ENCODE measurements at places on chromosomes 11 and 22.

DNA sequence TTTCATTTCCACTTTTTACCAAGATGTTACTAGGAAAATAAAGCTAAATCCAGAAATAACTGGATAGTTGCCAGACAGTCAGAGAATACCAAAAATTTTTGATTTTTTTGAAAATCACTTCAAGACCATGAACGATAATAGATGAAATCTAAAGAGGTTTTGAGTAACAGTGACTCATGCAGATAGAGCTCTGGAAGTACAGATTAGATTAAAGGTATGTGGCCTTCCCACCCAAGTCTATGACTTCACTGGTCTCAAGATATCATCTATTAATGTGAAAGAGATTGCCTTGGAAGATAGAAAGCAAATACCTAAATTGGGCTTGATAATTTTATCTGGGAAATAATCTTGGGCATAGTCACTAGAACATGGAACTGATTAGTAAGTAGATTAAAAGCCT lies 415.9 kb downstream of the METTL15 start:
- DNase-seq, result no peak

DNA sequence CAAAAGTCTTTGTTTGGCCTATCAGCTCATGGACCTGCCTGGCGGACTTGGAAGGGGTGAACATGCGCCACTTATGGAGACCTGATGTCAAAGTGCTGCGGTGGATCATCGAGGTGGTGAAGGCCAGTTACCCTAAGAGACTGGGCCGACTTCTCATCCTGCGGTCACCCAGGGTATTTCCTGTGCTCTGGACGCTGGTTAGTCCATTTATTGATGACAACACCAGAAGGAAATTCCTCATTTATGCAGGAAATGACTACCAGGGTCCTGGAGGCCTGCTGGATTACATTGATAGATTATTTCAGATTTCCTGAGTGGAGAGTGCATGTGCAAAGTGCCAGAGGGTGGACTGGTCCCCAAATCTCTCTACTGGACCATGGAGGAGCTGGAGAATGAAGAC lies 17.9 kb downstream of the ALKBH3 start:
- DNase-seq, result no peak

DNA sequence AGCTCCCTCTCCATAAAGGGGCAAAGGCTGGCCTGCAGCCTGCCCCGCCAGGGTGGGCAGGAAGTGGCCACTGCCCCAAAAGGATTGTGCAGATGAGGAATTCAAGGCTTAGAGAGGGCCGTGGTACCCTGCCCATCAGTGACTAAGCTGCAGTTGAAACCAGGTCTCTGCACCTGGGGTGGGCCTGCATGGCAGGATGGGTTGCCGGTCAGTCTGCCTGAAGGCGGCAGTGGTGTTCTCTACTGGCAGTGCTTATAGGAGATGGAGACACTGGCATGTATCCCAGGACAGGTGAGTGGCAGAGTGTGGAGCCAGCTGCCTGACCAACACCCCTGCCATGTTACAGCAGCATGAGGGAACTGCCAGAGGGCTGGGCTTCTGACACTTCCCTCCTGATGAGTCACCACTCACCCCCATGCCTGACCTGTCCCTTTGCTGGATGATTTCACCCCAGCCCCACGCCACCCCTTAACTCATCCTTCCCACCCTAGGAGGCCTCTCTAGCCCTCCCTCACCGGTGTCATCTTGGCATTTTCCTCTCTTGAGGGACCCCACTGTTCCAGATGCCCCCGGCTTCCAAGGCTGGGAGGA lies 70.2 kb upstream of the LMO1 start:
- DNase-seq, result no peak

DNA sequence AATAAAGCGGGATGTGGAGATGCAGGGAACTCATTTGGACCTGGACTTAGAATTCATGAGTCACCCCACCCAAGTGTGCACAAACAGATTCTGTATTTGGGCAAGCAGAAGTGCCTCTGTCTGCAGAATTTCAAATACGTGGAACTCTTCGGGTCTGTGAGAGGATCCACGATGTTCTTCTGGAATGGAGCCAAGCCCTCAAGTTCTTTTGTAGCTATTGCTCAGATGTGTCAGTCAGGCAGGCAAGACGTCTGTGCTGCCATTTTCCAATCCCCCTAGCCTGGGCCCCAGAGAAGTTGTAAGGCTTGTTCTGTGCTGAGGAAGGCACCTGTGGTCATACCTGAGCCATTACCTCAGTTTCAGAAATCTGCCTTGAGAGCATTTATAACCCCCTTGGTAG lies 132.8 kb upstream of the RASSF10 start:
- DNase-seq, result no peak

DNA sequence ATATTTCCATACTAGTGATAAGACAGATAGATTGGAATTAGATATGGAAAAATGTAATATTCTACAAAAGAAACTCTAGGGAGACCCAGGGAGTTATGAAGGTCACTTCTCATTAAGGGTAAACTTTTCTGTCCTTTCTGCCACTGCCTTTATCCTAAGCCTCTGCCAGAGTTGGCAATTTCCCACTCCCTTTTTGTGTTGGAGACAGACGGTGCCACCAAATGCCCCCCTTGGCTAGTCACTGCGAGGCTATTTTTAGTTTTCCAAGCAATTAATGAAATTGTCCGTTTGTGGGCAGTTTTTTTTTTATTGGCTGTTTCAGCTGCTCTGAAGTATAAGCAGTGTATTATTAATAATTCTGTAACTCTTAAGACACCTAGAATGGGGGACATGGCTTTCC lies 67.6 kb upstream of the TENM4 start:
- DNase-seq, result no peak

GRCh38 chr22:42296381-42296853 lies 26.0 kb upstream of the TCF20 start:
- no peak for DNase-seq

DNA sequence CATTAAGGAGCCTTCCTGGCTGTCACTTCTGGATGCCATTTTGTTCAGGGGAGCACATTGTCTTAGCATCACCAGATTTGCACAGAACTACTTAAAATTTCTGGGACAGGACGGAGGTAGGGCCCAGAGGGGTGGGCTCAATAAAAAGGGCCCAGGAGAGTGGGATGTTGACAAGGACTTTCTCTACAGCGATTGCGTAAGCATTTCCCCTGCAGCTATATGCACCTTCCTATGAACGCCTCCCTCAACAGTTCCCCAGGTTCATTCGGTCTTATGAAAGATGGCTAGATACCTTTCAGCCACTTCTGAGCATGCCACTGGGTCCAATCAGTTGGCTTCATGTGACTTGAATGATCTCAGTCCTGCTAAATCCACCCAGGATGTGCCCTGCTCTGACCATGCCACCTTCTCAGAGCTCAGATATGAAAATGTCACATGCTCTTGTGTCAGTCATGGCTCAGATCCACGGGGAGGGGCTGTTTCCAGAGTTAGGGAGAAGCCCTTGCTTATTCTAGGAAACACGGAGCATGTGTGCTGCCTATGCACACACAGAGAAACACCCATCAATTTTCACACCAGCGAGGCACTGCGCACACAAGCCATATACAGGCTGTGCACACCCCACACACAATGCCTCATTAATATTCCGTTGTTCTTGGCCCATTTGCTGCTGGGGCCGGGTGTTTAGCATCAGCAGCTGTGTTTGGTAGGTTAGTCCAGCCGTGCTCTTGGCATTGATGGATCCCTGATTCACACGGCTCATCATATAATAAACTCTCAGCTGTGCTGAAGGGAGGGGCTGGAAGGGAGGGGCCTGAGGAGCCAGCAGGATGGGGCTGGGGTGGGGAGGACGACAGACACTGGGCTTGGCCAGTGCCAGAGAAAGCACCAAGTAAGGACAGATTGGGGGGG lies 52.5 kb upstream of the NNMT start:
- no peak for DNase-seq

DNA sequence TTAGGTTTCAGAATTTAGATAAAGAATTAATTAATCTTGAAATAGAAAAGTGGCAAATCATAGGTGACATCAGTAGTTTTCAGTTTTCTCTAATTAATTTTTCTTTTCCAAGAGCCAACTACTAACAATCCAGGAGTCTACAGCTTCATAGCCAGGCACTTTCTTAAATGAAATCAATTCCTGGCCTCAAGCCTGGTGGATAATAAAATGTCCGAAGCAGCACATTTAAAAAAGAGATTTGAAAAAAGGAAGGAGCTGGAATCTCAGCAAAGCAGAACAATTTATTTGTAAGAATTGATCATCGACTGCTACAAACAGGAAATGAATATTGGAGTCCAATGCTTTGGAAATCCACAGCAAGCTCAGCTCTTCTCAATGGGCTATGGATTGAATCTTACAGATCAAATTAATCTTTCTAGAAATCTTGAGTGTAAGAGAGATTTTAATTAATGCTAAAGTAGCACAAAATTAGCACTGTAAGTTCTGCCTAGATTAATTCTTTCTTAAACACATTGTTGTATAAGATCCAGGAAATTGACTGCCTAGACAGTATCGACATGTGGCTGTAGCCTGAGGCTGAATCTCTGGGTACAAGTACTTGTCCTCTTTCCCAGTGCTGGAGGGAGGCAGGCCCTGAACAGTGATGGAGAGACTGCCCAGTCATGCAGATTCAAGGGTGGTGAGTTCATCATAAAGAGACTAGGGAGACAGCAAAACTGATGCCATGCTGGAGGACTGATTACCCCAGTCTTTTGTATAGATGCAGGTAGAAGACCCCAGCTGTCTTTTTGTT lies 167.8 kb upstream of the POU2AF2 start:
- DNase-seq, result no peak

DNA sequence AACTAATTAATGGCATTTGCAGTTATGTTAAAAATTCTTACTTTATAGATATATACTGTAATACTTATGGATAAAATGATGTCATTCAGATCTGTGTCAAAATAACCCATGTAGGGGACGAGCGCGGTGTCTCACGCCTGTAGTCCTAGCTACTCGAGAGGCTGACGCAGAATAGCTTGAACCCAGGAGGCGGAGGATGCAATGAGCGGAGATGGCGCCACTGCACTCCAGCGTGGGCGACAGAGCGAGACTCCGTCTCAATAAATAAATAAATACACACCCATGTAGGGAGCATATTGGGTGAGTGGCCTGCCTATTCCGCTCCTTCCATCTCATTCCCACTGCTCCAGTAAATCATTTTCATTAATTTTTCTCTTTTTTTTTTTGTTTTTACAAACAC lies 7.1 kb downstream of the SNU13 start:
- no peak for DNase-seq

GRCh38 chr11:35949242-35949641 lies 5.4 kb downstream of the LDLRAD3 start:
- DNase-seq, result no peak

- no peak for DNase-seq
These were observed 29.6 kb downstream of the PRDM10 start for GRCh38 chr11:129973068-129973467.

DNA sequence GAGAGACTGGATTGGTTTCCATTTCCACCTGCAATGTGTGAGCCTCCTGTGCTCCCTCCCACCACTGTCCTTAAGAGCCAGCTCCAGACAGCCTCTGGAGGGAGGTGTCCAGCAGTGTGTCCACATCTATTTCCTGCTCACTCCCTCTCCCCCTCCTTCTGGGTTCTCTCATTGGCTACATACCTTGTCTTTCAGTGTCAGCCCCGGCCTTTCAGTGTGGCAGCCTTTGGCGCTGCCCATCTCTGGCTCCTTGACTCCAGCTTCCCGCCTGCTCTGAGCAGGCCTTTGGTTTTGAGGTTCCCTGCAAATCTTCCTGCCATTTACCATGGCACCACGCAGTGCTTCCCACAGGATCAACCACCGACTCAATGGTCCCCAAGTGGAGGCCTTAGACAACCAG lies 19.0 kb upstream of the PTPRJ start:
- DNase-seq, result no peak

DNA sequence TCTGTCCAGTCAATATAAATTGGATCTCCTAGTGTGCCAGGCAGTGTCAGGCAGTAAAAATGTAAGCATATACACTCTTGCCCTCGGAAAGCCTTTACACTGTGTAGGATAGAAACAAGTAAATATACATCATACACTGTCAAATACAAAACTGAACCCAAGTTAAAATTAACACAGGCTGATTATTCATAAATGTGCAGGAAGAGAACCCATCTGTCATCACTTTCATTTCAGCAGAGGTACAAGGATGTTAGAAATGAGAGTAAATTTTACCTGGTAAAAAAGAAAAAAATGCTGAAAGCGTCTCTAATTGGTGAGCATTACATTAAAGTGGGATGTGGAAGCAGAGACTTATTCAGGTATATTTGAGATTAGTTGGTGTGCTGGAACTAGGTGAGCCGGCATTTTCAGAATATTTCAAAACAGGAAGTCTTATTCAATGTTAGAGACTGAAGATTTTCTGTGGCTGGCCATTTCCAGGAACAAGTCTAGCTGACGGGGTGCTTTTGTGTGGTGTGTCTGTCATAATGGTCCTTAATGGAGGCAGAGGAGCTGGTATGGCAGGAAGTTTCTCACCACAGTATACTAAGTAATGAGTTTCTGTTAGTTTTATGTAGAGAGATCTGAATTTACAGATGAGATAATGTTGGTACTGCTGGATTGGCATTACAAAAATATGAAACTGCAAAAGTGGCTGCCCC lies 192.6 kb downstream of the CASP12 start:
- no peak for DNase-seq

- DNase-seq, result no peak
These were observed 98.9 kb upstream of the ISX start for GRCh38 chr22:34966980-34967565.

DNA sequence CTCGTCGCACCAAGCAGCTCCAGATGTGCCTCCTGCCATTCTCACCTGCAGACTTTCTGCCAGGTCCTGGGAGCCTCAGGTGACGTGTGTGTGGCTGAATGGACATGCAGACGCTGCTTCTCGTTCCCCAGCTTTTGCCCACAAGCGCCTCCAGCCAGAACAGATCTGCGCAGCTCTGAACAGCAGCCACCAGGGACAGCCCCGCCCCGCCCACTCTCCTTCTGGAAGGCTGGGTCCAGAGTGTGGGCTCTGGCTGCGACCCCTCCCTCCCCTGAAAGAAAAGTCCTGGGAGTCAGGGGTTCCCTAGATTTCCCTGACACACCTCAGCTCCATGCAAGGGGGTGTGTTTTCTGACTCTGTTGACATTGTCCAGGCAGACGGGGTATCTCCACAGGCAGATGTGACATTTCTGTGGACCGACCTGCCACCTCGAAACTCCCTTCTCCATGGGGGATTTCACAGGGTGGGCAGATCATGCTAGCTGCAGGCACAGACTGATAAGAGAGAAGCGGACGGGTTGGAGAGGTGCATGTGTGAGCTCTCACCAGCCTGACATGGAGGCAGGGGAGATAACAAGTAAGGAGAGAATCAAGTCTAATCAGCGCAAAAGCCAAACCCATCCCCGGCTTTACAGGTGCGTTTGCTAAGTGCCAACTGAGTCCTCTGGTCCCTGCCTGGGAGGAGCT lies 19.8 kb downstream of the SLCO2B1 start:
- DNase-seq, result no peak

GRCh38 chr11:35617687-35618496 lies at the start of gene FJX1:
Gene FJX1, plus strand, starts transcription at chr11:35618460. Its CDS starts 177 bp downstream, at chr11:35618637.
- DNase-seq, result peak; percentile 51

GRCh38 chr22:46081831-46082210 lies 68.5 kb upstream of the PPARA start:
- DNase-seq, result no peak

GRCh38 chr11:34395916-34396550 lies 38.2 kb upstream of the ABTB2 start:
- DNase-seq, result no peak

Measured in BJ (cell line).